ENCODE measurements at places on chromosomes 5 and 9.

GRCh38 chr5:81817980-81818379 lies 67.1 kb upstream of the SSBP2 start:
- no peak for DNase-seq

GRCh38 chr9:20369391-20369790 lies 252.9 kb downstream of the MLLT3 start:
- DNase-seq, result no peak

DNA sequence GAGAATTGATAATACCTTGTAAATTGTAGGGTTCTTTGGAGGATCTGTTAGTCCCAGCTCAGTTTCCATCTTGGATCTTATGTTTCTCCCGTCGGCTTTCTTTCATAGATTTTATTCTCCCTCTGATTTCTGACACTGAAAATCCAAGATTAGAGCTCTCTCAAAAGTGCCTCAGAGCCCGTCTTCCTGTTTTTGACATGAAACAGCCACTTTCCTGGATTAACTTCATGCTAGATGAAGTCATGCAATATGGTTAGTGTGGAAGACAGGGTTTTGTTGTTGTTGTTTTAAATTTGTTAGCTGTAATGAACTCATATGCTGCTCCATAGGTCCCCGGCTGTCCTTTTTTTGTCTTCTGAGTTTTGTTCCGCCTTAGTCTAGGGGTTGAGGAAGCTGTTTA lies 51.6 kb upstream of the ZFR start:
- DNase-seq, result no peak

DNA sequence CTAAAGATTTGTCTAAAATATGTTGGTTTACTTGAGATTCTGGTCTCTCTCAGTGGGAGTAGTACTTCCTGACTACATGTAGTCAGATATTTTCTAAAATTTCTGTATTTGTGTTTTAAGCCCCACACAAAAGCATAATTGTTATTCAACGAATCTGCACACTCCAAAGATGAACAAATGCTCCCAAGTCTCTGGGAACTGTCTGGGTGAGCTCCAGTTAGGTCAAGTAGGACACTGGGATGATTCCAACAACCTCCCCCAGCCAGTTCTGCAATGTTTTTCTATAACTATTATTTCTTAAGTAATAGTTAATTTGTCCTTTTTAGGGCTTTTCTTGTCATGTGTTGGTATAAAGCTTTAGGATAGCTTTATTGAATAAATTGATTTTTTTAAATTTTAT lies 174.6 kb downstream of the FAM174A start:
- no peak for DNase-seq

DNA sequence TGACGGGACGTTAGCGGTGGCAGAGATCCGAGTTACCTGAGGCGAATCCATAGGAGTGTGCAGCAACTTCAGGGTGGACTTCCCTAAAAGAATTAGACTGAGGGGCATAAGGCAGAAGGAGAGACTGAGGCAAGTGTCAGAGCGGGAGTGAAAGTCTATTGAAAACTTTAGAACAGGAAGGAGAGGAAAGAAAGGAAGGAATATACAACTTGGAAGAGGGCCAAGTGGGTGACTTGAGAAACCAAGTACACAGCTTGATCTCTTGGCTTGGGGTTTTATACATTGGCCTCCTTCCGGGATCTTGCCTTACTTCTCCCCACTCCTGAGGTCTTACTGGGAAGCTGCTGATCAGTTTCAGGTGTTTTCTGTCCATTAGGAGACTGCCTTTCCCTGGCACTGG lies 84.9 kb downstream of the SNX18 start:
- no peak for DNase-seq

- no peak for DNase-seq
These were observed 96.4 kb downstream of the PSAT1 start for GRCh38 chr9:78393340-78393739.

Measured in GM12864 (cell line).